ENCODE measurements at places on chromosomes 6 and 20.

- peak; percentile 61 for DNase-seq
Observed at GRCh38 chr6:11625302-11625701, 87.8 kb downstream of the TMEM170B start.

DNA sequence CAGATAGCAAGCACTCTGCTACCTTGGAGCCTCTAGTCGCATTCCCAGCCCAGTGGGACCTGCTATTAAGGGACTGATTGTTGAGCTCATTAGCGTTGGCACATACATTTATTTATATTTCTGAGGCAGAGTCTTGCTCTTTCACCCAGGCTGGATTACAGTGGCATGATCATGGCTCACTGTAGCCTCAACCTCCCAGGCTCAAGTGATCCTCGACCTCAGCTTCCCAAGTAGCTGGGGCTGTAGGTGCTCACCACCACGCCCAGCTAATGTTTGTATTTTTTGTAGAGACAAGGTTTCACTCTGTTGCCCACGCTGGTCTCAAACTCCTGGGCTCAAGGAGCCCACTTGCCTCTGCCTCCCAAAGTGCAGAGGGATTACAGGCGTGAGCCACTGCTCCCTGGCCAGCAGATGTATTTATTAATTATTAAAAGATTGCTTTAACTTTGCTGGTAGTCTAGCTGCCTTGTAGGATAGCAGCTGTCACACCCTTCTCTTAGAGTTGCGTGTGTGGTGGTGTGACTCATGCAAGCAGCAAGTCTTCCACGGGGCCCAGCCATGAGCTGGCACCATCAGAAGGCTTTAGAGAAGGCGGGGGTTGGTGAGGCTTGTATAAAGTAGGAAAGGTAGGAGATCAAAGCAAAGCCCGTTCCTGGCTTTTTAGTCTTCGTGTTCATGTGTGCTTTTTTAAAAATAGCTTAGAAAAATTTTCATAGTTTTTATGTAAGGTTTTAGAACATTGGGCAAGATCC, 16.5 kb downstream of the ACTR5 start:
- DNase-seq = peak; percentile 60

- peak; percentile 9 for DNase-seq
Observed at GRCh38 chr6:2739335-2739734, 11.4 kb downstream of the MYLK4 start.

DNA sequence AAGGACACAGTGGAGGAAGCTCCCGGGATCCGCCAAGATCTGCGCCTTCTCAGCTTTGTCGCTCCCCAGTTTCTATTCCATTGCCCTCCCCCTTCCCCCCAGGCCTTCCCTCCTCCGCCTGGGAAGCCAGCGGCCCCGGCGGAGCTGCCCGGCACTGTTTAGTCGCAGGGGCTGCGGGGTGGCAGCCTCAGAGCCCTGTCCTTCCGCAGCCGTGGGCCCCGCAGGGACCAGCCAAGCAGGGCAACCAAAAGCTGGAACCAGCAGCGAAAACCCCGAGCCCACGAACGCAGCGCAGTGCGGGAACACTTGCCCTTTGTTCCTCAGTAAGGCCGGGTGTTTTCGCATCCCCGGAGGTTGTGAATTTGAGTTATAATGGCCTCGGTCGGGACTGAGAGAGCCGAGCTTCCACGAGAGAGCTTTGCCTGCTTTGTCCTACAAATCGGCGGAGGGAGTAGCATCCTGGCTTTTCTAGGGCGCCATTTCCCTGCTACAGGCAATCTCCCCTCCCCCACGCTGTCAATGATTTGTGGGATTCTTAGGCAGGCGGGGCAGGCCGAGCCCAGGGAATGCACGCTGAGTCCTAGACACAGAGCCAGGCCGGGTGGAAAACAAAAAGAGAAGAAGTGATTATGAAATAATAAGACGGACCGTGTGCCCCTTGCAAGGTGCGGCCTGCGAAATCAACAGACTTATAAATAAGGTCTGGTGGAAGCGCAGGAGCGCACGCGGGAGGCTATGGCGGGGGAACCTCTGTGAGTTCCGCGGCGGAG, 4.0 kb upstream of the TUBB2B start:
- DNase-seq = peak; percentile 46

DNA sequence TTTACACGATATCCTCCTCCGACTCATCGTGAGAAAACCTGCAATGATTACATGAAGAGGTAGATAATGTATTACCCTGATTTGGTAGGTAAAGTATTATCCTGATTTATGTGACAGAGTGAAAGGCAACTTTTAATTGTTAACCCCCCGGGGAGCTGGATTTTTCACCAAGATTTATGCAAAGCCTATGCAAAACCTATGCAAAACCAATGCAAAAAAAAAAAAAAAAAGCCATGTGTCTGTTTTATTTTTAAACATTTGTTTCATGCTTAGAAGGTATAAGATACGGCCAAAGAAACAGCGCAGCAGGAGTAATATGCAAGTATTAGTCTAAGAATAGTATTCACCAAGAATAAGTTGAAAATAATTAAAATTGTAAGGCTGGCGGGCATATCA, 109.9 kb downstream of the IPCEF1 start:
- no peak for DNase-seq

DNA sequence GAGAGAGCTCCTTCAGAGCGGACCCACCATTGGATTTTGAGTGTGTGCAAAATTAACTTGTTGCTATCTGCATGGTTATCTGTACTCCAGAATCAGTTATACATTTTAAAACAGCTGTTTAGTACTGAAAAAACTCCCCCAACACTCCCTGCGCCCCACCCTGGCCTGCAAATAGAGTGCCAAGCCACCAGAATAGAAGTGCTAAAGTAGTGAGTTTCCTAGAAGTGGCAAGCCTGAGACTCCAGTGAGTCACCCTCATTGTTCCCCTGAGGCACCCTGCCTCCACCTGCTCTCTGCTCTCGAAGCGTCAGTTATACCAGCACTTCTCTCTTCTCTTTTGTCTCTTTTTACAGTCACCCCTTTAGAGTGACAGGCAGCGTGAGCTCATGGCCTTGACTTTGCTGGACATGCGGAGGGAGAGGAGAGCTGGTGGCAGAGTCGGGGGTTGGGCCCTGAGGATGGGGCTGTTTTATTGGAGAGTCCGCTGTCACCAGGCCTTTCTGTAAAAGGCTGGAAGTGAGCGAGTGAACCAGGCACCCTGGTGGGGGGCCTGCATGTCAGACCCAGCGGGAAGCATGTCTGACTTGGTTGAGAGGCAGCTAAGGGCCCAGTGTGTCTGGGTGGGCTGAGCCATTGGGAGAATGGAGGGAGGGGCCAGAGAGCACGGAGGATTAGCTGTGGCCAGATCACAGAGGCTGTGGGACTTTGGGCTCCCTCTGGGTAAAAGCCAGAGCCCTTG, 10.4 kb downstream of the IGF2R start:
- peak; percentile 46 for DNase-seq

GRCh38 chr20:52665441-52665840, 306.7 kb upstream of the TSHZ2 start:
- DNase-seq = no peak

GRCh38 chr6:95648636-95649035, 71.3 kb downstream of the MANEA start:
- no peak for DNase-seq

DNA sequence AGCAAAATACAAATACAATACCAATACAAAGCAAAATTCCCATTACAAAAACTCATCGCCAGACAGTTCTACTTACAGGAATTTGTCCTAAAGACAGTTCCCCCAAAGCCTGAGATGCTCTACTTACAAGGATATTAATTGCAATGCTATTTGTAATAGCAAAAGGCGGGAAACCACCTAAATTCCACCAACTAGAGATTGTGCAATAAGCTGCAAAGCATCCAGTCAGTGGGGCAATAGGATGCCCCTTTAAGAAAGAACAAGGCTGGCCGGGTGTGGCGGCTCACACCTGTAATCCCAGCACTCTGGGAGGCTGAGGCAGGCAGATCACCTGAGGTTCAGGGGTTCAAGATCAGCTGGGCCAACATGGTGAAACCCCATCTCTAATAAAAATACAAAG, 39.1 kb downstream of the FAM209B start:
- no peak for DNase-seq

- DNase-seq = peak; percentile 2
Observed at GRCh38 chr6:128882560-128882959, 378 bp upstream of the LAMA2 start.

DNA sequence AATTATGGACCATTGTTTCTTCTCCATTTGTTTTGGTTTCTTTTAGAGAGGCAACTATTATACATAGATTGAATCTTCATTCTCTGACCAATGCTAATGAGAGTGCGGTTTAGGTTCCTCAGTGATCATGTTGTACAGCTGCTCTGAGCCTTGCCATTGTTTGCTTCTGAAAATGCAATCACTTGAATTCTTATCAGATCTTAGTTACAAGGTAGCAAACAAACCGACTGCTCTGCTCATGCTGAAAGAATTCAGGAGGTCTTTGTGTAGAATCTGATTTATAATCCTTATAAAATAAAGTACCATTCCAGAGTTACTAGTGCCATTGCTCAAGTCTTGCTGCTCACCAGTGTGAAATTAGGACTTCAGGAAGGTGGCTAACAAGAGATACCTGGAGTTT, 569.1 kb upstream of the ID4 start:
- DNase-seq = no peak

- peak; percentile 34 for DNase-seq
Observed at GRCh38 chr20:59006167-59006863, 739 bp downstream of the CTSZ start.

- peak; percentile 39 for DNase-seq
Observed at GRCh38 chr6:56694002-56694401, 51.3 kb upstream of the DST start.

DNA sequence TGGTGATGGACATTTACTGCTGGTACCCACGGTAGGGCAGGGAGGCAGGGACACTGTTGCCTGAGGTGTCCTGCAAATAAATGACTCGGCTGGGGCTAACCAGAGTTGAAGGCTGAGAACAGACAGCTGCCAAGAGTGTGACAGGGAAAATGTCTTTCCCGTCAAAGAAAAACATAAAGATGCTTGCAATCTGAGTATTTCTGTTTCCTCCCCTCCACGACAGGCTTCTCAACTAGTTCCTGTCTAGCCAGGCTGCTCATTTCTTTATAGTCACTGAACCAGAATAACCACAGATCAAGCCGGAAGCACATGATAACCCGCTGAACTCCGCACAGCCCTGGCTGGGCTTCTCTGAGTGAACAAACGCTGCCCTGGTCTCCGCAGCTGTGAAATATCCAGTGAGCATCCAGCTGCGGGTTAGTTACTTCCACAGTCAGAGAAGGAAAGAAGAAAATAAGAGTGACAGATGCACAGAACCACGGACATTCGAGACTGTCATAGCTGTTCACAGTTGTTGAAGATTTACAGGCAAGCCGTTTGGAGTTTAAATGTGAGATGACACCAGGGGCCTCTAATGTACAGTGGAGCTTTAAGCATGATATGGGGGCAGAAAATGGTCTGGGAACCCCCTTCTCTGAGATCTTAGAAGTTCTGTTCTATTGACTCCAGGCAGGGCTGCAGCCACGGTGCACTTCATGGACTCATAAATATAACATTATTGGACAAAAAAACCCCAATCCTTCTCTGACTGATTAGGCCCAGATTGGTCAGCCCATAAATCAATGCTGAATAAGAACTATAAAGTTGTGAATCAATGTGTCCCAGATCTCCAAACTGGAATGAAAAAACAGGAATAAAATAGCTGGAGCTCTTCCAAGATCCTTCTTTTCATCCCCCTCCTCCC, 299.9 kb upstream of the SUPT3H start:
- peak; percentile 90 for DNase-seq

Data from endothelial cell of umbilical vein (primary cell).